Iris pigment epithelial cell (primary cell): ENCODE measurements at places on chromosomes 4 and X.

- no peak for DNase-seq
These were observed 122.9 kb upstream of the RASGEF1B start for GRCh38 chr4:81594490-81595159.

GRCh38 chrX:153723351-153724251 is 586 bp downstream of the BCAP31 start:
- DNase-seq, result peak; percentile 47

GRCh38 chrX:115642895-115643530 is 82.0 kb downstream of the PLS3 start:
- DNase-seq, result peak; percentile 67

DNA sequence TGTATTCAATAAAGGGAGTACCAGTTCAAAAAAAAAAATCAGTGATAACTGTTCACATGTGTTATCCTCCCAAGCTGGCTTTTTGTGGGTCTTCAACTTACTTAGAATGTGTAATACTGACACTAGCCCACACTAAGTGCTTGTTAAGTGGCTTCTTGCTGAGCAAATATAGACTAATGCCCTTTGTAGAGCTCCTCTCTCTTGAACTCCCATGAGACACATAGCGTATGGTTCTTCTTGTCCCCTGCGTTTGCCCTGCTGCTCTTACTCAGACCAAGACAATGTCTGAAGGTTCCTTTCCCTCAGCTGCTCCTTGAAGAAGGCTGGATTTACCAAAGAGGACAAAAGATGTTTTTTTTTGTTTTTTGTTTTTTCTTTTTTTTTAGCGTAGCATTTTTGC is 110.9 kb downstream of the FRAS1 start:
- no peak for DNase-seq
